Fibroblast of villous mesenchyme (primary cell): ENCODE measurements at places on chromosomes 11 and 22. TPM values are rescaled to one million over a fixed set of nuclear protein-coding genes. Genes with fewer than 3 reads are reported as not detected.

ENTHD1 gene
- not detected in 2 replicates for total RNA-seq

DNA sequence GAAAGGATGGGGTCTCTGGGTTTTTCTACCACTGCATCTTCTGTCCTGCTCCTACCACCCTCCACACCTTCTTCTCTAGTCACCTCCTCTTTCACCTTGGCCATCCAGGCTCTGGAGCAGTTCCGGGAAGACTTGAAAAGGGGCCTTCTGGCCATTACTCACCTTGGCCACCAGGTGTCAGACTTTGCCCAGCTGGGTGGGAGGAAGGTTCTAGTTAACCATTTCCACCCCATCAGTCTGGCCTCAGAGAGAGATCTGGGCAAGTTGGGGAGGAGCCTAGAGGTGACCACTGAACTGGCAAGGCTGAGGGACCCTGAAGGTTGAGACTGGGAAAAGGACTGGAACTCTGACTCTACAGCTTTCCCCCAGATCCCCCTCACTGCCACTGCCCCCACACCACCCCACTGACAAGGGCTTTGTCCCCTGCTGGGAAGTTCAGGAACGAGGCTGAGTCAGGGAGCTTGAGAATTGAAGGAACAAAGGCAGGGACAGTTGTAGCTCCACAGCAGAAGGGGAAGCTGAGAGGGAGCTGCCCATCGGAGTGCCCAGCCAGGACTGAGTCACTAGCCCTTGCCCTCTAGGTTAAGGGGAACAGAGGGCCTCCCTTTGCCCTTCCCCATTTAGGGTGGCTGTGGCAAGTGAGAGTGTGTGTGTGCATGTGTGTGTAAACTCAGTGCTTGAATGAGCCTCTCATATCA lies 3.7 kb upstream of the POLD4 start:
- DNase-seq = peak; percentile 83

GRCh38 chr22:49298834-49299750 lies 528.6 kb downstream of the BRD1 start:
- no peak for DNase-seq

DNA sequence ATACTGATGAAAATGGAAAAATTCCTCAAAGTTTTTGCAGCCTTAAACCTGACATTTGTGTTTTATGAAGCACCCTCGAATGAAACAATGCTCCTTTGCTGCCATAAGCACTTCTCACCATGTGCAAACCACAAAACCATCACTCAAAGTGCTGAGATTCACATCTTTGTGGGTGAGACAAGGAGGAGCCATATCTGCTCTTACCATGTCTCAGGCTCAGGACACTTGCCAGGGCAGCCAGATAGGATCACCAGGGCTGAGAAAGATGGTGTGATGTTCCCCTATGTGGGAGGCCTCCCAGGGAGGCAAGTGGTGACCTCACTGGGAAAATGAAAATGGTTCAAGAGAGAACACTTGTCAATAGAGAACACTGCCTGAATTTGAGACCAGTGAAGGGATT lies 120.4 kb downstream of the CCDC34 start:
- DNase-seq = peak; percentile 7

DNA sequence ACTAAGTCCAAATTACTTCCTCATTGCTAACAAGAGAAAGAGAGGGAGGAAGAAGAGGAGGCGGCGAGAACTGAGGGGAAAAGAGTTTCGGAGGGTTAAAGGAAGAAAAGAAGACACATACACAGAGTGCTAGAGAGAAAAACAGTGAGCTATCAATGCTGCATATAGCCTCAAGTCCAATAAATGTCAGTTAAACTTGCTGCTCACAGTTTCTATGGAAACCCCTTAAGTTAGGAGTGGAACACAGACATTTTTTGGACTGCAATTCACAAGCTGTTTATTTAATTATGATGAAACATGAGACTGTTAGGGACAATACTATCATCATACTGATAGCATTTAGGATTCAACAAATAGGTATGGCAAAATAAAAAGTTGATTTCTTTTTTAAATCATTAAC lies 1320.4 kb downstream of the LRRC4C start:
- DNase-seq = no peak

- no peak for DNase-seq
These were observed 368.3 kb downstream of the SOX6 start for GRCh38 chr11:15988016-15988550.
